ENCODE measurements at places on chromosomes 2 and 18. TPM values are rescaled to one million over a fixed set of nuclear protein-coding genes. Genes with fewer than 3 reads are reported as not detected.

Gene SIGLEC15
- 0.09 TPM for polyA plus RNA-seq

Gene UGT1A3
- not detected for polyA plus RNA-seq

Gene BIRC6
- polyA plus RNA-seq, result 13.9 TPM

Gene SEPTIN2
- polyA plus RNA-seq, result 153 TPM

Gene ATP8B1
- 2.6 TPM for polyA plus RNA-seq

Gene IL36A
- polyA plus RNA-seq, result not detected

Gene DTNA
- 131 TPM for polyA plus RNA-seq

Gene CD8B2
- not detected for polyA plus RNA-seq

Gene KLHL14
- 0.09 TPM for polyA plus RNA-seq

Gene RGPD4
- polyA plus RNA-seq, result not detected

Gene SPATA3
- not detected for polyA plus RNA-seq

Gene CGREF1
- polyA plus RNA-seq, result 4.7 TPM

Gene SP140
- 0.36 TPM for polyA plus RNA-seq

Gene CSRNP3
- 1.6 TPM for polyA plus RNA-seq

Gene NYAP2
- not detected for polyA plus RNA-seq

Gene ADD2
- 0.45 TPM for polyA plus RNA-seq

Gene RAB10
- 53.0 TPM for polyA plus RNA-seq

Gene DNER
- 13.6 TPM for polyA plus RNA-seq

Gene CXCR4
- polyA plus RNA-seq, result 3.8 TPM

Gene SLC5A7
- 0.09 TPM for polyA plus RNA-seq

Gene RIOK3
- polyA plus RNA-seq, result 31.3 TPM

Gene ALPI
- polyA plus RNA-seq, result not detected

Gene TMEFF2
- polyA plus RNA-seq, result 0.79 TPM

Gene UNC80
- 0.02 TPM for polyA plus RNA-seq

Gene IL1RN
- polyA plus RNA-seq, result 0.54 TPM

Gene MBD5
- polyA plus RNA-seq, result 5.6 TPM

Gene MAP3K19
- not detected for polyA plus RNA-seq

Gene UGT1A10
- not detected for polyA plus RNA-seq

Gene PPP4R3B
- polyA plus RNA-seq, result 11.9 TPM

Gene IL36G
- not detected for polyA plus RNA-seq

Gene KCNJ13
- not detected for polyA plus RNA-seq

Gene LINC00305
- polyA plus RNA-seq, result not detected

Gene UGT1A4
- 0.07 TPM for polyA plus RNA-seq

Gene TFCP2L1
- 0.38 TPM for polyA plus RNA-seq
